ENCODE measurements at places on chromosomes 5 and 9.

DNA sequence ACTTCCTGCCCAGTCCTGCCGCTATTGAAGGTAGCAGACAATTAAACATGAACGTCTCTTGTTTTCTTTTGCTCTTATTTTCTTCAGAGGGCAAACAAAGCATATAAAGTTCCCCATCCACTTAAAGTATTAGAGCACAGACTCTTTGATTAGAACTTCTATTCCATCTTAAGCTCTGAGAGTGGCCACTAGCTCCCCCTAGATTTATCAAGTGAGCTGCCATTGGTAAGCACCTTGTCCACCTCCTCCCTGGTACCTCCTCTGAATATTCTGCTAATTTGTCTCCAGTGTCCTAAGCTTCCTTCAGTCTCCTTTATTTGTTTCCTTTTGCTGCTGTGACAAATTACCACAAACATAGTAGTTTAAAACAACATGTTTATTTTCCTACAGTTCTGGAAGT, 264.3 kb upstream of the KCNN2 start:
- peak; percentile 2 for DNase-seq

GRCh38 chr5:175464942-175465233, 13.5 kb upstream of the SFXN1 start:
- no peak for DNase-seq

DNA sequence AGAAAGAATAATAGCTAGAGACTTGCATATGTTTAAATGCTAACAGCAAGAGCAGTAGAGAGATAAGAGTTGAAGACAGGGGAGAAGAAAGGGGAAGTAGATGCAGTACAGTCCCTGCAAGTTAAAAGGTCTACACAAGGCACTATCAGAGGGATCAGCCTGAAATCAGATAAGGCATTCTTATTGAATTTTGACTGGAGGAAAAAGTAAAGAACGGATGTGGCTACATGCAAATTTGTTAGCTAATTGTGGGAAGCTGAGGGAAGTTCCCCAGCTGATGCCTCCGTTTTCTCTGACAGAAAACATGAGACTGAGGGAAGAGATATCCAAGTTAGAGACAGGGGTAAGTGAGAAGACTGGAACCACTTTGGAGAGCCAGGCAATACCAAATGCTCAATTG, 12.9 kb upstream of the RHOBTB3 start:
- DNase-seq = no peak

DNA sequence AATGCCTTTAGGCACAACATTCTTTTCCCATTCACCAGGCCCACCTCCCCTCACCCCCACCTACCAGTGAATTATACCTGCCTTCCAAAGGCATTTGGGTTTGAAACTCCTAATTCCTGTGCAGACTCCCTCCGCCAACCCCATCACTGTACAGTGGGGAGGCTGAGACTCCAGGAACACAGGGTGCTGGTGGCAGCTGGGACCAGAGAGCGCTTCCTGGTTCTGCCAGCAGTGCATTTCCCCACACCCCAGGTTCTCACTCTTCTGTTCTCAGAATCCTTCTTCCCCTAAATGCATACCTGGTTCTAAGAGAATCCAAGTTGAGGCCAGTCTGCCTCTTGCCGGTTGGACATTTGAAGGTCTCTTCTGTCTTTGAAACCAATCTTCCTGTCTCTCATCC, 21.1 kb downstream of the SLC36A2 start:
- no peak for DNase-seq

- DNase-seq = peak; percentile 90
Measured at GRCh38 chr5:65394087-65394486, 87.6 kb downstream of the ADAMTS6 start.

GRCh38 chr9:105735366-105735765, 41.0 kb downstream of the TMEM38B start:
- no peak for DNase-seq

DNA sequence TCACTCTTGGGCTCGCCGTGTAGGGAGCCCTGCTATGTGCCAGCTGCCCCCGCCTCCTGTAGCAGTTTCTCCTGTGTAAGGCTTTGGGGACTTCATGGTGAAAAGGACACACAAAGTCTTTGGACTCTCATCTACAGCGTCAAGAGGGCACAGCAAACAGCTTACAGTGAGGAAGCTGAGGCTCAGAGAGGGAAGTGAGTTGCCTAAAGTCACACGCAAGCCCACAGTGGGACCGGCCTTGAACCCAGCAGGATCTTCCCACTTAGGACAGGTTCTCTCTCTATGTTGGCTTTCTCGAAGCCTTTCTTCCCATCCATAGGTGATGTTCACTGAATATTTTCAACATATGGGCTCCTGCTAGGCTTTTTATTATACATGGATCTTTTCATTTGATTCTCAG, 9.8 kb upstream of the PRRX2 start:
- DNase-seq = no peak

DNA sequence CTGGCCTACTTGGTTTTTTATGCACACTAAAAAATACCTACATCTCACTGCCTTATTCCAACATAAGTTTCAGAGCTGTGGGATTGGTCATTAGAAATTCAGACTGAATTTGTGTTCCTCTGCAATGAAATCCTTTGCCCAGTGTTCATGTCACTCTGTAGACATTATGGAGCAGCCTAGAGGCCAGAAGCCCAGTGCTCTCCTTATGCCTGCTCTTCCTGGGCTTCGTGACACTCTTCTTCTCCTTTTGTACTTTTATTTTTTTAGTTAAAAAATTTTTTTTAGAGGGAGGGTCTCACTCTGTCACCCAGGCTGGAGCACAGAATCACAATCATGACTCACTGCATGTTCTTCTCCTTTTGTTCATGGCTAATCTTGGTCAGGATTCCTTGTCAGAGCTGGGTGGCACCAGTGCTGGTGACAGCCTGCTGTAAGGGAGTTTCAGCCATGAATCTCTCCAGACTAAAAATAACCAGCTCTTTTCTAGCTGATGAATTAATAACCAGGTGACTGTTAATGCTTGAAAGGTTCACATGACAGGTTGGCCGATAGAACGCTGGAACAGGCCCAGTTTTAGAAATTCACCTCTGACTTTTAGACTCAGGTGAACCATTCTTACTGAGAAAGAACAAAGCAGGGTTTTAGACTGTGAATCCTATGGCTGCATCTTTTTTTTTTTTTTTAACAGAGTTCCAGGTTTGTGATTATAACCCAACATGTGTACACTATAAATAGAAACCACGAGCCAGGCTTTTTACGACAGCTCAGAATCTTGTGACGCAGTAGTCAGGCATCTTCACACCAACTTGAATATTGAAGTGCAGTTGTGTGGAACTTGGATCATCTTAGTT, 34.1 kb upstream of the C5orf47 start:
- peak; percentile 41 for DNase-seq

- no peak for DNase-seq
Measured at GRCh38 chr9:14500705-14501104, 186.8 kb upstream of the NFIB start.

DNA sequence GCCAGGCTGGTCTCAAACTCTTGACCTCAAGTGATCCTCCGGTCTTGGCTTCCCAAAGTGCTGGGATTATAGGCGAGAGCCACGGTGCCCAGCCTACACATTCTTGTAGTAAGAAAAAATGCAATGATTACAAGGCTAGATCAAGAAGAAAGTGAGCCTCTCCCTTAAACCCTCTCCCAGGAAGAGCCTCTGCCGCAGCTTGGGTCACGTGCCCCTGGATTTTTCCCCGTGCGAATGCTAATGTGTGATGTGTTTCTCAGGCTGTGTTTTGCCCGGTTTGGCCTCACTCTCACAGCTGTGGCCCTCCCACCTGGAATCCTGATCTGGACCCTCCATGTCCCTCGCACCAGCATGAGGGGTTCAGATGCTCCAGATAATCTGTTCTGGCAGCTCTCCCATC, 6.9 kb downstream of the PLPP7 start:
- no peak for DNase-seq

- no peak for DNase-seq
Measured at GRCh38 chr9:98896632-98897031, 47.1 kb upstream of the COL15A1 start.

DNA sequence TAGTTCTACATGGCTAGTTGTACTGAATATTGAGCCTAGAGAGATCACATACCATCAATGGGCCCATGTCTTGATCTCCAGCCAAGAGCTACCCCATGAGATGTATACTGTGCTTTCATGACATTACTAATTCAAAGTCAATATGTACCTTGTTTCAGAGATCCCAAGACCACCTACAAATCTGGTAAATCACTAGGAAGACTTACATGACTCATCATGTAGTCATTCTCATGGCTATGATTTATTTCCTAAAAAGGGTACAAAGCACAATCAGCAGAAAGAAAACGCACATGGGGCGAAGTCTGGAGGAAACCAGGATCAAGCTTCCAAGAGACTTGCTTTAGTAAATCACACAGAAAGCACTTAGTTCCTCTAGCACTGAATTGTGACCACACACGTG, 103.0 kb downstream of the PCSK5 start:
- peak; percentile 75 for DNase-seq

- peak; percentile 25 for DNase-seq
Measured at GRCh38 chr9:118059484-118060278, 355.5 kb downstream of the TLR4 start.

DNA sequence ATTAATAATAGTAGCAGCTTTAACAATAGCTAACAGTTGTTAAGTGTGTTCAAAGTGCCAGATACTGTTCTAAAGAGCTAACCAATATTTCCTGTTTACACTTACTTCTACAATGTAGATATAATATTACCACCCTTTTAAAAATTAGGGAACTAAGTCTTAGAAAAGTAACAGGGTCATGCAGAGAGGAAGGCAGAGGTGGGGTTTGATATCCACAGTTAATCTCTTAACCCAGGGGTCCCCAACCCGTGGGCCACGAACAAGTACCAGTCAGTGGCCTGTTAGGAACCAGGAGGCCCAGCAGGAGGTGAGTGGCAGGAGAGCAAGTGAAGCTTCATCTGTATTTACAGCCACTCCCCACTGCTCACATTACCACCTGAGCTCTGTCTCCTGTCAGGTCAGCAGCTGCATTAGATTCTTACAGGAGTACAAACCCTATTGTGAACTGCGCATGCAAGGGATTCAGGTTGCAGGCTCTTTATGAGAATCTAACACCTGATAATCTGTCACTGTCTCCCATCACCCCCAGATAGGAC, 89.1 kb downstream of the ACTL7B start:
- no peak for DNase-seq

Measured in cardiac fibroblast (primary cell).